Upper lobe of right lung (tissue), 1 donor: ENCODE measurements at places on chromosomes 3 and 15.

DNA sequence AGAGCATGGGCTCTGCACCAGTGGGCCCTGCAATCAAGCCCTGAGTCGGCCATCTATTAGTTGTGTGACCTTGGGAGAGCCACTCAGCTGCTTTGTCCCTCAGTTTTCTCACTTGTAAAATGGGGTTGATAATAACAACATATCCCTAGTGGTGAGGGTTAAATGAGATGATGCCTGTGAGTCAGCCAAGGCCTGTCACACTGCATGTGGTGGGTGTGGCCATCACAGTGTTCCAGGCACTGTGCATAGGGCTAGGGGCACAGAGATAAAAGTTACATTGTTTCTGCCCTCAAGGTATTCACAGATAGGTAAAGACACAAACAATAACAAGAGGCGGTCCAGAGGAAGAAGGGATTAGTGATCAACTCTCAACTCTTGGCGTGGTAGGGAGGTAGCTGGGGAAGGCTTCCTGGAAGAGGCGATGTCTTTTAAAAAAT is 19.5 kb downstream of the SMAD6 start:
- DNase-seq = no peak

- no peak for DNase-seq
Measured at GRCh38 chr3:64225695-64226499, 631 bp upstream of the PRICKLE2 start.

DNA sequence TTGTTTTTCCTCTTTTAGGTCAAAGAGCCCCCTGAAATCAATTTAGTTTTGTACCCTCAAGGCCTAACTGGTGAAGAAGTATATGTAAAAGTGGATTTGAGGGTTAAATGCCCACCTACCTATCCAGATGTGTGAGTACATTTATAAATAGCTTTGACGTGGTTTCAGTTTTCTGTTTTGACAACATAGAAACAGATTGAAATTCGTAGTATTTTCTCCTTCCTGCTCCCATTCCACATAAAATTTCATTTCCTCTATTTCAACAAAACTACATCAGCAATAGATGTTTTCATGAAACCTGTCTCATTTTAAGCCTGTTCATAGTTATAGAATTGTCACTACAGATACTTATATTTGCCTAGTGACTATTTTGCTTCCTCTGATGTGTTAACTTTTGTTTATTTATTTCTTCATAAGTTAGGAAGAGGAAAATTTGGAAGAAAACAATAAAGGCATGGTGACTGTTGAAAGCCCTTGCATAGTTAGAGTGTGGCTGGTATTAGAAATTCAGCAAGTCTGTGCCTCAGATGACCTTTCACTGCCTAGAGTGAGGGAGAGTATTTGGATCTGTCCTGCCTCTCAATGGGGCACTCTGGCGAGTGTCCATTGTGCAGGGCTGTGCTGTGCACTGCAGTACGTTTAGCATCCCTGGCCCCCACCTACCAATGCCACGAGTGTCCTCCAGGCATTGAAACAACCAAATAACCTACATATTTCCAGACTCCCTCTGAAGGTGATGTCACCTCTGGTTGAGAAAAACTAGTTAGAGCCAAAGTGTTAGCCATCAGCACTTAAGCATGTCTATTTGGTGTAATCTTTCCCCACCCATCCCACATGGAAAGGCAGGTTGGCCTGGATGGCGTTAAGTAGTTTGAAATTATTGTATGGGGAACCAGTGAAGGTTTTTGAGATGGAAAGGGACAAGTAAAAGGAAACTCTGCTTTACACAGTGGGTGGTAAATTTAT is 5.9 kb downstream of the EIF2AK4 start:
- DNase-seq = no peak

DNA sequence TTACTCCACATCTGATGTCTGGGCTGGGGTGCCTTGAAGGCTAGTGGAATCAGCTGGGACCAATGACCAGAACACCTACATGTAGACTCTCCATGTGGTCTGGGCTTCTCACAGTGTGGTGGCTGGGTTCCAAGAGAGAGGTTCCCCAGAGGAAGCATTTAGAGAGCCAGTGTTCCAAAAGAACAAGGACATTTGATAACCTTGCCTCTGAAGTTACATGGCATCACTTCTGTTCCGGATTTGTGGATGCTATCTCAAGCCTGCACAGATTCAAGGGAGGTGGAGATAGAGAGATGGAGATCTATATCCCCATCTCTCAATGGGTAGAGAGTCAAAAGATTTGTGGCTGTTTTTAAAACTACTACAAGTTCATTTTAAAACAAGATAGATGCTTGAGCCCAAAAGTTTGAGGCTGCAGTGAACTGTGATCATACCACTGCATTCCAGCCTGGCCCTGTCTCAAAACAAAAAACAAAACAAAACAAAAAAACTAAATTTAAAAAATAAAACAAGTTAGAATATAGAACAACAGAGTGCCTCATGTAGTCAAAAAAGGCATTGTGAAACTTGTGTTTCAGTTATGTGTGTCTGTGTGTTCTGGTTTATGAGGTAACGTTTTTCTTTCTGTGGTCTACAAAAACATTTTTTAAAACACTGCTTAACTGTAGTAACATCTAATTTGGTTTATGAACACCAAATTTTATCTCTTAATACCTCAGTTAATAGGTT is 44.8 kb downstream of the PDE8A start:
- no peak for DNase-seq

- DNase-seq = no peak
Measured at GRCh38 chr3:108334701-108335100, 38.4 kb downstream of the HHLA2 start.

DNA sequence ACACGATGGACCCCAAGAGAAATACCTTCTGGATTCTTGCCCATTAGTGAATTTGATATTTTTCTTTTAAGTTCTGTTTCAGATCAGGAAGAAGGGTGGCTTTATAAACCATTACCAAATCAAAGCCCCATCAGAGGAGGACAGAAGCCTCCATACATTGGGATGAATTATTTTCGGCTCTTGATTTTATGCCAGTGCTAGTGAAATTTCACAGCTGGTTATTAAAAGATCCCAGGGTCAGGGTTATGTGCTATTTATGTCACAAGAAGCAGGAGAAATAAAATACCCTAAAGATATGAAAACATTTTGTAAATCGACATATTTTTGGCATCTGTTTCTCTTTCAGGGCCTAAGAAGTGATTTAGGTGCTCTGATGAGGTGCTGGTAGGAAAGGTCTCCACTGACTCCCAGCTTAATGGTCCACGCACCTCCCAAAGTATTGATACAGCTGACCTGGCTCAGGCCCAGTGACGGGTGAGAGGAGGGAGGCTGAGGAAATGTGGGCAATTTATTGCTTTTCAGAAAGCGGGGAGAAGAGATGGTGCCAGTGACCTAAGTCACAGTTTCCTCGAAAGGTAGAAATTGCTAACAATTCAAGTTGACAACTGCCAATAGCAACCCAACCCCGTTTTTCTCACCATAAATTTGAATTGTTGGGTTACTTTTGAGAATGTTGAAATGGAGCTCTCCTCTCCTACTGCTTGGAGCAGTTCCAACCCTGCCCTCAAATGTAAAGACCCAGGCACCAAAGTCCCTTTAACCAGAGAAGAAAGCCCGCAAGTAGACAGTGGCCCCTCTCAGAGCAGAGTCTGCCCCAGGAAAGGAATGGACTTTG is 315.6 kb upstream of the NR2E3 start:
- no peak for DNase-seq

GRCh38 chr3:172107403-172107802 is 68.0 kb downstream of the FNDC3B start:
- DNase-seq = no peak

- DNase-seq = no peak
Measured at GRCh38 chr3:126927846-126928245, 55.1 kb upstream of the PLXNA1 start.

DNA sequence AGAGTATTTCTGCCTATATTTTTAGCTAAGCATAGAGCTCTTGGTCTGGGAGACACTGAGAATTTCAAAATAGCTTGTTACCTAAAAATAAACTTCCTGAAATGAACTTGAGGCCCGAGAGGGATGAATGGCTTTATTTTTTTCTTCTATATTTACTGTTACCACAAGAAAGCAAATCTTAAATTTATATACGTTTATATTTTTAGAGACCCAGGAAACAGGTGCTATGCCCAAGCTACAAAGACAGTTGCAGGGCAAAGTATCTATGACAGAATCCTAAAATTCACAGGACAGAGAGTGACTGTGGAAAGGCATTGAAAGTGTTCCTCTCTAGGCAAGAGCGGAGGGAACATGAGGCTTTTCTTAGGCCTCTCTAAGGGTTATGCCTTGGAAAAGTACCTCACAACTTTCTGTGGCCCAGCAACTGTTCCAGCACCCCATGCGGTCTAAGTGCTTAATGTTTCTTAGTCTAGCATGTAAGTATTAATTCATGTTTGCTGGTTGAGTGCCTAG is 36.5 kb downstream of the TGFBR2 start:
- no peak for DNase-seq

GRCh38 chr3:52851348-52851747 is 16.5 kb upstream of the MUSTN1 start:
- DNase-seq = no peak

DNA sequence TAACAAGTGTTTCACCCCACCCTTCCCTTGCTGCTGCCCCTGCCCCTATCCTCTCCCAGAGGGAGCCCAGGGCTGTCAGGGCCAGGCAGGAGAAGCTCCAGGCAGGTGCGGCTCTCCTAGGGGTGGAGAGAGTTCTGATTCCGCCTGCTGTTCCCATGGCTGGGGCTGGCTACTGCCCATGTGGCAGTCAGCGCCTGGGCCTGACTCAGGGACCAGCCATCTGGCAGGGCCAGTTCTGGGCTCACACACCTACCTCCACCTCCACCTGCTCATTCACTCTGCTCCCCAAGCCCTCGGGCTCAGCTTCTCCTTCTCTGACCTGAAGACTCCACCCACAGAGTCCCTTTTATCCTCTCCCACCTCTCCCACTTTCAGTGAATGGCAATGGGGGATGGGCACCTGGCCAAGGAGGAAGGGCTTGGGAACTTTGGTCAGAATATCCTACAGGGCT is 23.4 kb downstream of the AMOTL2 start:
- no peak for DNase-seq

DNA sequence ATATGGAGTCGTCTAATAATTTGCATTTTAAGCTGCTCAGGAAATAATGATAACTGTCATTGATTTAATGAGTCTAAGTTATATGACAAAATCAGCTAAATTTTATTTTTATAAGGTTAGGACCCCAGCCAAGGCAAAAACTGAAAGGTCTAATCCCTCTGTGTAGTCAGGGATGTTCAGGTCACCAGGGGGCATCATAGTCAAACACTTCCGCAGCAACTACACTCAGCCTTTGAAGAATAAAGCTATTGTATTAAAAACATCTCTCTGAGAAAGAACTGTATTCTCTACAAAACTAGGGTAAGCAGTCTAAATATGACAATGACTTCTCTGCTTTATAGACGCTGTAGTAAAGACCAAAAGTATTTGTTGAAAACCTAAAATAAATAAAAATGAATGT is 15.0 kb downstream of the INTS14 start:
- DNase-seq = no peak

DNA sequence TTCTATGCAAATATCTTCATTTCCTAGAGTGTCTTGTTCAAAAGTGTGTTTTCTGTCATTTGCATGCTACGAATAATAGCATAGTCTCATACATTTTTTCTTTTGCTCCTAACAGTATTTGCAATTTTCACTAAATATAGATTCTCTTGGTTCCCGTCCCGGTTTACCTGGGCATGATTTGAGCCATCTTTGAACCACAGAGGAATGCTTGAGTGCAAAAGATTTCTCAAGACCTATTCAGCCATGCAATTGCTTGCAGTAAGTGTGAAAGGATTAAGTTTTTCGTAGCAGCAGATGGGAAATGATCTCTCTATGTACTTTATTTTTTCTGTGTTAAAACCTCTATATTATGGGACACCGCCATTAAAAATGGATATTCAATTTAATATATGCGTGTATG is 733.0 kb downstream of the ZPLD1 start:
- DNase-seq = no peak

GRCh38 chr3:17179381-17180205 is 294.8 kb downstream of the PLCL2 start:
- DNase-seq = no peak

DNA sequence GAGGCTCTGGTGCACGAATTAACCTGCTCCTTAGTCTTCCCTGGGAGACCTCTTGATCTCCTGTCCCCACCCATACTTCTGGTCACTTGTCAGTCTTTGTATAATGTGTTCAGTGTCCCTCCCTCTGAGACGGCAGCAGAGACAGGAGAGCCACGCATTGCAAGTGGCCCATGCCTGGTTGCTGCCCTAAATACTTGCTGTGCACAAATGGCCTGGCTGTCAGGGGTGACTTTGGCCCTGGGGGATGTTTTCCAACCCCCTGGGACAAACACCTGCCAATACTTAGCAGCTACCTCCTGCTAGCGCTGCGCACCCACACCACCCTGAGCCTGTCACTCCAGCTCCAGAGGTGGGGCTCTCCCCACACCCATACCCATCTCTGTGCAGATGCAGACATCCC is 17.2 kb downstream of the KLF13 start:
- no peak for DNase-seq

DNA sequence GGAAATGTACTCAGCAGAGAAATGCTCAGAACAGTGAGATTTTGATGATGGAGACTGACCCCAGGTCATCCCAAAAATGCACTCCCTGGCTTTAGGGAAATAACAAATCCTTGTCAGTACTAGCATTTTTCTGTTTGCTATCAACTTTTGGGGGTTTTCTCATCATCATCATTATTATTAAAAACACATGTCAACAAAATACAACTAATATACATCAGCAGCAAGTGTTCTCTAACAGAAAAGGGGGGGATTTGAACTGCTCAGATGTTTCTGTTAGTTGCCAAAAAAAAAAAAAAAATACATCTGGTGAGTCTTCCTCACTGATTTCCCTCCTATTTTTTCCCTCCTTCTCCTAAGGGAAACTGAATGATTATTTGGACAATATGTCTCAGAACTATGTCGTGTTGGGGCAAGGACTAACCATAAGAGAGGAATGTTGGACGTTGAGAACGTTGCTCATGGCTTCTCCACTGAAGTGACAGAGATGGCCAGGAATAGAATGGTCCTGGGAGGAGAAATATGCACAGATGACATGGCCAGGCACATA is 230.0 kb upstream of the MCTP2 start:
- no peak for DNase-seq

DNA sequence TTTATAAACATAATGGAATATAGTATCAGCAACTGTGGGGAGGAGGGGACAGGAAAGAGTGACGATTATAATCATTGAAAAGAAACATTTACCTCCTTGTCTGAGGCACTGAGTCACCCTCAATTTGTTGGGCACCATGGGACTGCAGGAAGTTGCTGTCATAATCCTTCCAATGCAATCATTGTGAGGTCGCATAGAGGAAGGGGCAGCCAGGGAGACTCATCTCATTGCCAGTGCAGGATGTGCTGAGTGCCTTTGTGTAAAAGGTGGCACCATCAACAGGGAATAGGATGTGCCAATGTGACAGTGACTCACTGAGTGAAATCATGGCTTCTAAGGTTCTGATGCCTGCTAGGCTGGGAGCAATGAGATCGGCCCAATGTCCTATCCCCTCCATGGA is 300.4 kb upstream of the ADAMTS9 start:
- no peak for DNase-seq

GRCh38 chr15:93049914-93050578 is 39.0 kb downstream of the RGMA start:
- DNase-seq = no peak

GRCh38 chr3:133899311-133899710 is 3.6 kb upstream of the RAB6B start:
- no peak for DNase-seq
